ENCODE measurements at places on chromosomes 7 and 10.
A peak's percentile ranks its signal among the peaks of the same experiment; 100 is the strongest.

DNA sequence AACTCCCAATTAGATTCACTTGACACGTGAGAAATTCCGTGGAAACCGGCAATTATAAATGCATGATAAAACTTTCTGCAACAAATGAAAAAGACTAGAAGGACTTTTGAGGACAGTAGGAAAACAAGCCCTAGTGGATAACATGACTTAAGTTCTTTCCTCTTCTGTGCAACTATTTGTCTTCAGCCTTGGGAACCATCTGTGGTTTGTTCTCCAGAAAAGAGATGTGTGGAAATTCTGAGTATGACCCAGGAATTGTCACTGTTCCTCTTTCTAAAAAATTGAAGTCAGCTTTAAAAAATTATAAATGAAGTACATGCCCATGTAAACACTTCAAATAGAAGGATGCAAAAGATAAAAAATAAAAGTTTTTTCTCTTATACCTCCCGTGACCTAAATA, 128.6 kb upstream of the SVIL start:
- DNase-seq: no peak

DNA sequence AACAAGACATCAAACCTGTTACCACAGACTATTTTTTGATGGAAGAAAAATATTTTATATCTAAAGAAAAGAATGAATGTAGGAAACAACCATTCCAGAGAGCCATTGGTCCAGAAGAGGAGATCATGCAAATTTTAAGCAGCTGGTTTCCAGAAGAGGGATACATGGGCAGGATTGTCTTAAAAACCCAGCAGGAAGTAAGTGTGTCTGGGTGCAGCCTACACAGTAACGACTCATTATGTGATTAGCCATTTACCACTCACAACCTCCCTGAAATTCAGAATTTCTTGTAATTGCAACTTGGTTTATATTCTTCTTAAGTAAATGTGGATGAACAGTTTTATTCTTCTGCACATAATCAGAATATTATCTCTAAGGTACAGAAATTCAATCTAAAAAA, 46.2 kb downstream of the NOC3L start:
- DNase-seq: no peak

DNA sequence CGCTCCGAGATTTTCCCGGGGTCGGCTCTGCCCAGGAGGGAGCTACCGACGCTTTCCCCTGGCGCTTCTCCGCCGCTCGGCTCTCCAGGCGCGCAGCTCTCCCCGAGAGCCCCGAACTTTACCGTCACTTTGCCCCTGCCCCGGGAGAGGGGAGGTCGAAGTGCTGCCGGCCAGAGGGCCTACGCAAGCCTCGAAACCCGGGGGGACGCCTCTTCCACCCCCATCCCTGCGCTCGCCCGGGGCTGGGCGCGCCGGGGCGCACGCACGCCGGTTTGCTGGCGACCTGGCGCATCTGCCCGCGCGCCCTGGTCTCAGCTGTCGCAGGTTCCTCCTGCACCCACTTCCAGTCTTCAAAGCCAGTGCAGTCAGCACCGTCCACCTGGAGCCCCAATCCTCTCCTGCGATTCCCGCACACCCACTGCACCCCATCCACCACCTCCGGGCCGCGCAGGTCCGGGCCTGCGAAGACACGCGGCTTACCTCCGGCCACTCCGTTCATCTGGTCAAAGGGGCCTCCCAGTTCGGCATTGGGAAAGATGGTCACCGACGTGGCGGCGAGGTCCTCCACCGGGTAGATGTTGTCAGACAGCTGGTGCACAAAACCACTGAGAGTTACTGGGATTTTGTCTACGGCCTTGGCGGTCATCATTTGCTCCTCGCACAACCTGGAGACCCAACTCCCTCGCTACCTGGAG, 638 bp downstream of the EGR2 start:
- peak; percentile 21 for DNase-seq

GRCh38 chr10:128324058-128324827, 198.0 kb upstream of the MKI67 start:
- DNase-seq: no peak

- no peak for DNase-seq
Observed at GRCh38 chr10:114172216-114172615, 1.8 kb downstream of the CCDC186 start.

DNA sequence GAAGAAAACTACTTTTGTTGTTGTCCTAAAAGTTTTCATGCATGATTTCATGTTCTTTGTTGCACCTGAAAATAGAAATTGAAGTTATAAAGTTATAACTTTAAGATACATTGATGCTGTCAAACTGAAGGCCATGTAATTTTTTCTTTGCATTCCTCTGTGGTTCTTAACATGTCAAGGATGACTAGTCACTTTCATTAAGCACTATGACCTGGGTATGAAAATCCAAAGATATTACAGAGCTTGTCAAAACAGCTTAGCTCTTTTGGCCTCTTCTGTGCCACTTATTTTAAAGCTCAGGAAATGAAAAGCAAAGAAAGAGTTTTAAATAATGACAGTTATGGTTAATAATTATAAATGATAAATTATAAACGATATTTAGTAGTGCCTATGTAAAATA, 241.6 kb upstream of the CACNA2D1 start:
- DNase-seq: no peak

DNA sequence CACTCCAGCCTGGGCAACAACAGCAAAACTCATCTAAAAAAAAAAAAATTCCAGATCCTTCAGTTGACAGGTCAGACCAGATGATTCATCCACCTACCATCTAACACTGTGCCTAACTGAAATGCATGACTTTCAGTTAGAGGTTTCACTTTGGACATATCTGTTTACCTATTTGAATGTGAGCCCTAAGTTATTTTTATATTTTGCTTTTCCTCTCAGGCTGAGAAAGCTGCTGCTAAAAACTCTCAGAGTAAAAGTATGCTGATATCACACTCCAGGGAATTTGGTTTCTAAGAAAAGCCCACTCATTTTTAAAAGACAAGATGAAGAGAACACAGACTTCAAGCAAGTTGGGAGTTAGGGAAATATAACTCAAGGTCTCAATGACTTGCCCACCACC, 126.0 kb downstream of the SGMS1 start:
- DNase-seq: no peak

DNA sequence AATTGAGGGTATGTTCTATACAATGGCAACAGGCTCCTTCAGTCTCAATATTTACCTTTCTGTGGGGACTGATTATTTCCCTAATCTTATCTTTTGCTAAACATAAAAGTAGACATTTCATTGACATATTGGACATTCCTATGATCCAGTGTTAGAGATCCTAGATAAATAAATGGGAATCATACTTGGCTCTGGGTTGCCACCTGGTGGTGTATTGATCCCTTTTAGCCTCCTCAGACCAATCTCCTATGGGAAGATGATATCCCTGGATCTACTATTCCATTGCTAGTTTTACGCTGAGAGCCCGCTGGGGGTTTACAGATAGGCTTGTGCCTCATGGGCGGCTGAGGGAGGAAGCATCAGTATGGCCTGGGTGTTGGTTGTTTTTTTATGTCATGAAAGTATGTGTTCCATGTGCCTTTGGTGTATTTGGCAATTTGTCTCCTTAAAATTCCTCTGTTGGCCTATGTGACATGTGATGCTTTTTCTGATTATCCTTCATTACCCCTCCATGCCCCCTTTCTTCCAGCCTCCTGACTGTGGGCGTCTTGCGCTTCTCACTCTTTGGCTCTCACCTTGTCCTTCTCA, 18.8 kb downstream of the CELF2 start:
- no peak for DNase-seq

DNA sequence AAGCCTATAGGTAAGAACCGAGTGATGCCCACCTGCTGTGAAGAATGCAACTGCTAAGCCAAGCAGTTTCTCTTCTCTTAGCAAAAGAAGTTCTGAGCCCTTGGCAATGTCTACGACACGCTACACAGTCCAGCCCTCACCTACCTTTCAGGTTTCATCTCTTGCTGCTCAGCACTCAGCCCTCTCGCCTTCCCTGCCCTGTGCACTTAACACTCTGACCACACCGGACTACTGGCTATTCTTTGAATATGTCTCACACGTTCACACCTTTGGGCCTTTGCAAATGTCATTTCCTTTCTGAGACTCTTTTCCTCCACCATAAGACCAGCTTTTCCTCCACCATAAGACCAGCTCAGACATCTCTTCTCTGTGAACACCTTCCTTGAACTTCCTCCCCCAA, 67.0 kb upstream of the ITGB1 start:
- DNase-seq: no peak

GRCh38 chr7:154960063-154960790, 42.7 kb downstream of the PAXIP1 start:
- no peak for DNase-seq

GRCh38 chr10:42973870-42974692, 102.8 kb upstream of the RET start:
- DNase-seq: no peak

DNA sequence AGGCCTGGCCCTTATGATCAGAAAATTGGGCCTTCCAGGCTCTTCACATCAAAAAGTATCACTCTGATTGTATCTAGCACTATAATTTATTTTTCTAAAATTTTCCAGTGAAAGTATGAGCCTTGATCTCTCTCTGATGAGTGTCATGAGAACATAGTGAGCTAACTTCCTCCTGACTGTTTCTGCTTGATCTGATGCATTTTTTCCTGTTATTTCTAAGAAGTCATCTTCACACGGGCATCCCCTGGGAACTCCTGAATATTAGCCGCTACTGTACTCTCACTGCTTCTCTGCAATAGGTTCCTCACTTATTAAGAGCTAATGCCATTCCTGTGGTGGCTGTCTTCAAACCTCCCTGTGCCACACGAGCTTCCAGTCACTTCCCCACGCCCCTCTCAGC, 63.1 kb upstream of the ZPBP start:
- DNase-seq: no peak

DNA sequence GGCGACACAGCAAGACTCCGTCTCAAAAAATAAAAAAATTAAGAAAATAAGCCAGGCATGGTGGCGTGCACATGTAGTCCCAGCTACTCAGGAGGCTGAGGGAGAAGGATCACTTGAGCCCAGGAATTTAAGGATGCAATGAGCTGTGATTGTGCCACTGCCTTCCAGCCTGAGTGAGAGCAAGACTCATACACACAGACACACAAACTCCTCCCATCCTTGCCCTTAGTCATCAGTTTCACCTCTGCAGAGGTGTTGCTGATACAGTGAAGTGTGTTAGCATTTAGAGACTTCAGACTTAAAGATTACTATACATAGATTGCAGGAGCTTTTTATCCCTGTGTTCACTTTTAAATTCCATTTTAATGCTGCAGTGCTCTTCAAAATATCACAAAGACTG, 5.5 kb upstream of the H2AZ2 start:
- DNase-seq: no peak

- DNase-seq: no peak
Observed at GRCh38 chr10:113228530-113228929, 278.5 kb downstream of the TCF7L2 start.

GRCh38 chr10:85946713-85947326, 419.8 kb downstream of the GRID1 start:
- no peak for DNase-seq

- no peak for DNase-seq
Observed at GRCh38 chr7:30247541-30248401, 36.6 kb upstream of the ZNRF2 start.

DNA sequence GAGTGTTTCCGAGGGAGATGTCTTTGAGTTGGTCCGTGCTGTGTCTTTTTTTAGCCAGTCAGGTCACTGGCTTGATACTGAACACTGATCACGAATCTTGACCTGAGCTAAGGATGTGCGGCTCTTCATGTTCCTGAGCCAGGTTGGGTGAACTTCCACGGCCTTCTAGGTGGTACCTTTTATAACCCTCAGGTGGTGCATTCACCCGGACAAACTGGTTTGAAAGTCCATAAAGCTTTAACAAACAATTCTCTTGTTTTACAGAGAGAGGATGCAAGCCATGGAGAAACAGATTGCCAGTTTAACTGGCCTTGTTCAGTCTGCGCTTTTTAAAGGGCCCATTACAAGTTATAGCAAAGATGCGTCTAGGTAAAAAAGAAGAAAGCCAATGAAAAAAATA, 229.5 kb downstream of the ARHGAP21 start:
- no peak for DNase-seq

DNA sequence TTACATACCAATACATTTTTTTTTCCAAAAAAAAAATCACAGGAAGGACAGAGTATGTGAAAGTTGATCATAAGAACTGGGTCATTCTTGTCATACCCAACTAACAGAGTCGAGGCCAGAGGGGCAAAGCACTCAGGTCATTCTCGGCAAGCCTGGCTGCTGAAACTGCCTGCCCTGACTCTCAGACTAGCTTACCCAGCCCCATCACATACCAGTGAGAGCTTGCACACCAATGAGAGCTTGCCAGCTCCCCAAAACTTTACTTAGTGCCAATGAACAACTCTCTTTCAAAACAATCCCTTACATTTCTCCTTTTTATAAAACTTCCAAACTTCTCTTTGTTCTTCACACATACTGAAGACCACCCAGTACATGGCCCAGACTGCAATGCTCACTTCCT, 48.9 kb downstream of the VOPP1 start:
- no peak for DNase-seq

- DNase-seq: no peak
Observed at GRCh38 chr7:152025937-152026890, 740 bp downstream of the GALNT11 start.

DNA sequence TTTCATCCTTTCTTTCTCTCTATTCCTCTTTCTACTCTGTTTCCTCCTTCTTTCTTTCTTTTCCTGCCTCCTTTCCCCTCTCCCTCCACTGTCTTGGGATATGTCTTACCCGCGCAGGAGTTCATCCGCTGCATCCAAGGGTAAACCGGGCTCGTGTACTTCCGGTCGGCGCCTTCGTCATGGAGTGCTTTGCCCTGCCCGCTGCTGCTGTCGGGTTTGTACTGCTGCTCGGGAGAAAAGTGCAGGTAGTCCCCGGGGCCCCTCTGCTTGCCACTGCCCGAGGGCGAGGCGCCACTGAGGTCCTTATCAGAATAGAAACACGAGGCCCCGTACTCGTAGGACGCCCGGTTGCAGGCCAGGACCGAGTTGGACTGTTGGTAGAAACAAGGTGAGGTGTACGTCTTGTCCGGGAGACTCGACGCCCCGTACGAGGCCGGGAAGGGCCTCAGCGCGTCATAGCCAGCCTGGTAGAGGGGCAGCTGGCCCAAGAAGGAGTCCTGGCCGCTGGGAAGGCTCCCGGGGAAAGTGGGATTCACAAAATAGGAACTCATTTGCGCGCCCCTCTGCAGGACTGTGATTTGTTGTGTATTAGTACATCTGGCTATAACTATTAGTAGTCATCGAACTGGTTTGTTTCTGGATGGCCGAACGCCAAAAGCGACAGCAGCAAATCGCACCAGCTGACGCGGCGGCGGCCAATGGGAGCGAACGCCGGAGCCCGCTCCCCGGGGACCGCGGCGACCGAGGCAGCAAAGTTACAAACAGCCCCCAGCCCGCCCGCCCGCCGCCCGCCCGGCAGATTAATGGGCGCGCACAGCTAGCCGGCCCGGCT, at the start of gene HOXA6:
HOXA6 (minus strand) TSS at position 576 of the 832 bp plus-strand sequence; CDS start at position 551, 25 bp downstream.
- DNase-seq: no peak

DNA sequence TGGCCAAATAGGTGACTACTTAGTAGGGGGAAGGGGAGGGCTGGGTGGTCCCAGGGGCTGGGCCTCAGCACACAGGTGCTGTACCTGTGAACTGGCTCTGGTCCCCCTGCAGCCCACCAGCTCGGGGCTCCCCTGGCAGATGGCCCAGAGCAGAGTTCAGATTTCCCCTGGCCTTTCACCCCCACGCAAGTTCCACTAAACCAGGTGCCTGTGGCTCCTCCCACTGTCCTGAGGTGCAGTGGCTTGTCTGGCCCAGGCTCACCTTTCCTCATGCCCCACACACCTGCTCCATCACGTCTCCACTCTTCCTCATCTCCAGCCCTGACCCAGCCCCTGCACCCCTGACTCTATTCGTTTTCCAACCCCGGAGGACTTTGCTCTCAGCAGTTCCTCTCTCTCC, 47.3 kb upstream of the OPALIN start:
- DNase-seq: no peak

- no peak for DNase-seq
Observed at GRCh38 chr10:14686356-14686755, 88.3 kb downstream of the FAM107B start.

- no peak for DNase-seq
Observed at GRCh38 chr7:138515001-138515528, 55.0 kb downstream of the TRIM24 start.
